Diencephalon (tissue), 1 donor: ENCODE measurements at places on chromosomes 11 and 22. TPM values are rescaled to one million over a fixed set of nuclear protein-coding genes. Genes with fewer than 3 reads are reported as not detected.

Gene OR51B4
- not detected for total RNA-seq

Gene THY1
- total RNA-seq: 60.9 TPM

Gene RBM7
- total RNA-seq: 27.5 TPM

Gene UBQLNL
- 0.46 TPM for total RNA-seq

Gene DEAF1
- total RNA-seq: 76.6 TPM

Gene BCO2
- 21.0 TPM for total RNA-seq

Gene XKR3
- total RNA-seq: not detected

Gene MS4A3
- 1.6 TPM for total RNA-seq

Gene DEFB131B
- not detected for total RNA-seq

Gene CASP5
- not detected for total RNA-seq

Gene OVOL1
- not detected for total RNA-seq

Gene C22orf31
- not detected for total RNA-seq

Gene C11orf97
- 2.5 TPM for total RNA-seq

Gene IGLL1
- total RNA-seq: not detected

Gene ETS1
- 18.9 TPM for total RNA-seq
